Activated CD4-positive, CD25-positive, alpha-beta regulatory T cell (primary cell): ENCODE measurements at places on chromosomes 7 and 10.

DNA sequence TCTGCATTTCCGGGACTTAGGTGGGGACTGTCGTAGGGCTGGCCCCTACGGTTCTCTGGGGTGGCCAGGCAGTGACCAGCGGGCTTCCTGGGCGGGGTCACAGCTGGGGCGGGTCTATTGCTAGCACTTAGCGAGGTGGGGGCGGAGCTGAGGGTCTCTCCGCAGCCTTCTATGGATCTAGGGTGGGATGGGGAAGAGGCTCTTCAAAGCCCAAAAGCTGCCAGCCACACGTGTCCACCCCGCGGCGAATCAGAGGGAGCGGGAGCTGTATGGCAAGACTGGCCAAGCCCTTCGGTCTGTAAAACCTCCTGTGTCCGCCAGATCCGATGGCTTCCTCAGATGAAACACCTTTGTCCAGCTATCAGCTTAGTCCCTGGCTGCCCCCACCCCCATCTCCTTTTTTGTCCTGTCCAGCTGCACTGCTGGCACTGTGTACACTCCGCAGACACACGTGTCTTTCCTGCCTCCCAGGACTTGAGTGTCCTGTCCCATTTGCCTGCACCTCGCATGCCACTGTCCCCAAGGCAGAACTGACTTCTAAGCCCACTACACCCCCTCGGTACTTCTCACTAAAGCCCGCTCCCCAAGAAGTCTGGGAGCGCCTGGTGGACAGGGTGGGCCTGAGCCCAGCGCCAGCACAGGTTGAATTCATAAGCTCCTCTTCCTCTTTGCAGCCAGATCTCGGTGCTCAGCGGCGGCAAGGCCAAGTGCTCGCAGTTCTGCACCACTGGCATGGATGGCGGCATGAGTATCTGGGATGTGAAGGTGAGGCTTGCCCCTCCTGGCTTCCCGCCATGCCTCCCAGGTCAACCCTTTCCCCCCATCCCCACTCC is 14.8 kb downstream of the PDAP1 start:
- no peak for DNase-seq

DNA sequence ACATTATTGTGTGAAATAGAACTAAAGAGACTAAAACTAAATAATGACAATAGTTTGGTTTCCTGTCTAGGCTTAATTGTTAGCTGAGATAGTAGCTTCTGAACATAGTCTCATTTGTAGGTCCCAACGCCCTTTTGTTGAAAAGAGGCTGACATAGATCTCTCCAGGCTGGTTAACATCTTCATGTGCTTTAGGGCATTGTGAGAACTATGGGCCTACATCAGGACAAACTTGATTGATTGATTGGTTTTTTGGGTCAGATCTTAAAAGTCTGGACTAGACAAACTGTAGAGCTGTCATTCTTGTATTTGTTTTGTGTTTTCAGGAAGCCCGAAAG is 869 bp downstream of the CHCHD1 start:
- no peak for DNase-seq

- no peak for DNase-seq
These were observed 93.4 kb upstream of the PARD3 start for GRCh38 chr10:34908481-34908880.

- DNase-seq = no peak
These were observed at the start of gene FGFBP3 for GRCh38 chr10:91909117-91909677. TSS of gene FGFBP3 (minus strand) at chr10:91909486. CDS start at chr10:91908969, 517 bp downstream.

DNA sequence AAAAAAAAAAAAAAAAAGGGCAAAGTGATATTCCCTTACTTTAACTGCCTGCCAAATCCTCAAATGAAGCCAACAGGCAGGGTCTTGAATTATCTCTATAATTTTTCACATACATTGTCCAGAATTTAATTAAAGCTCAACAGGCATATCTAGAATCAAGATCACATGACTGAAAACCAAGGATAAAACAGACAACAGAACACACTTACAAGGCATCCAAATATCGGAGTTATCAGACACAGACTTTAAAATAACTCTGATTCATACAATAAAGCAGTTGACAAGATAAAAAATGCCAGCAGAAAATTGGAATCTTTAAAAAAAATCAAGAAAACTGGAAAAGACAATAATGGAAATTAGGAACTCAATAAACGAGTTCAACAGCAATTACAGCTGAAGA is 10.7 kb downstream of the CYTH3 start:
- DNase-seq = no peak

DNA sequence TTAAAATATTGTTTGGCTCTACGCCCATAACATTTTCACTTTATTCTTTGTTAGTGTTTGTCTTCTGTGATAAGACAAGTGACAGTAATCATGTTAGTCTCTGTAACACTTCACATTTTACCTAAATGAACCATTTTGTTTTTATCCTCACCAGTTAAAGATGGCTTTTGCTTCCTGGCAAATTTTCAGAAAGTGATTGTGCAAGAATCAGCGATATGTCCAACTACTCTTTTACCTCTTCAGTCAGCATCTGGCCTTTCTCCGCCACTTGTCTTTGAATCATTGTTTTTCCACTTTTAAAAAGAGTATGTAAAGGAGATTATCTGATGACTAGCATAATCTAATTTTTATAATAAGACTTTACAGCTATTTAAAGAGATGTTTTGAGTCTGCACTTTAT is 3.5 kb downstream of the DGKB start:
- DNase-seq = no peak

DNA sequence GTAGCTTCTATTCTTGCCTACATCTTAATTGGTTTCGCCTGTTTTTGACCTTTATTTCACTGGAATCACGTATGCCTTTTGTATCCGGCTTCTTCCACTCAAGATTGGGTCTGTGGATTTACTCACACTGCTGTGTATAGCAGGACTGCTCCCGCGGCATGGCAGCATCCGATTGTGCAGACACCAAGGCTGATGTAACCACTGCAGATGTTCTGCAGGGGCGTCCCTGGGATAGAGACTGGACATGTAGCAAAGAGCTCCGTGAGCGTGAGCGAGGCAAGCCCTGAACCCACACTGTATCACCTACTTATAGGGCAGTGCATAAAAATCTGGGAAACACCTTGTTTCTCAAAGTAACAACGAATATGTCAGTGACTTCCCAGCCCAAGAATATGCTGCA is 11.4 kb upstream of the IDI2 start:
- no peak for DNase-seq

DNA sequence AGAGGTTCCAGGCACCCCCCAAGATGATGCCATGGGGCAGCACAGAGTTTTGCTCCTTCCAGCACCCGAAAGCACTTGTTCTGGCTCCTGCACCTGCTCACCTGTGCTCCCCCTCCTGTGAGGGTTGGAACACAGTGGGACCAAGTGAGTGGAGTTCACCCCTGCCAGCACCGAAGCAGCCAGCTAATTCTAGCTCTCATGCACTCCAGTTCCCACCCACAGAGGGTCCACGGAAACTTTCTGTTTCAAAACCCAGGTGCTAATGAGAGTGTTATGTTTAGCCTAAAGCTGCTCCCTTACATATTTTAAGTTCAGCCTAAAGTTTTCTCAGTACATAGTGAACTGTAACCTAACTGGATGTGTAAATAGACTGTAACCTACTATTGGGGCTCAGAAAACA is 42.6 kb upstream of the SLC35G1 start:
- DNase-seq = no peak

DNA sequence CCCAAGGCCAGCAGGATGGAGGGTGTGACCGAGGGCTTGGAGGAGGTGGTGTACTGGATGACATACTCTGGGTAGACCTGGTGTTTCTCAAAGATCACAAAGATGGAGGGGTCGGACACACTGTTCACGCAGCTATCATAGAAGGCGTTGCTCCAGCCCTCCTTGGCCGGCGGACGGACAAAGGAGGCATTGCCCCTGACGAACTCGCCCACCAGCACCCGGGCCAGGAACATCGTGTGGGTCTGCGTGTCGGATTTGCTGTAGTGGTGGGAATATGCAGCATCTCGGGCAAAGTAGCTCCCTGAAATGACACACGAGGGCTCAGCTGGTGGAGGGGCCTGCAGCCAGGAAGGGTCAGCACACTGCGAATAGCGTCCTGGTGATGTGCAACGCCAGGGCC is 38.2 kb downstream of the PARP12 start:
- no peak for DNase-seq

GRCh38 chr10:43304687-43305333 is 37.9 kb upstream of the RASGEF1A start:
- DNase-seq = peak; percentile 12

- no peak for DNase-seq
These were observed 338.9 kb upstream of the MBL2 start for GRCh38 chr10:53111529-53111928.

DNA sequence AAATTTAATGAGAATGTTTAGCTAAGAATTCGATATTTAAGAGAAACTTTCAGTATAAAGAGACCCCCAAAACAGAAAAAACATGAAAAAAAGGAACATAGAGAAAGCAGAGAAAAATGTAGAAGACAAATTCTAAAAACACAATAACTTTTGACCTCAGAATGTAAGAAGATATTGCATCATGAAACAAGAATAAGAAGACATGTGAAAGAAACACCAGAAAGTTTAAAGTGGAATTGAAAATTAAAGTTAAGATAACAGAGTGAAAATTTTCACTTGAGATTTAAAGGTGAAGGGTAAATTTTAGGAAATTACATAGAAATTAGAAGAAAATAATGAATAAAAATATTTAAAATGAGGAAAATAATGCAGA is 78.2 kb upstream of the FAM3C start:
- DNase-seq = no peak

DNA sequence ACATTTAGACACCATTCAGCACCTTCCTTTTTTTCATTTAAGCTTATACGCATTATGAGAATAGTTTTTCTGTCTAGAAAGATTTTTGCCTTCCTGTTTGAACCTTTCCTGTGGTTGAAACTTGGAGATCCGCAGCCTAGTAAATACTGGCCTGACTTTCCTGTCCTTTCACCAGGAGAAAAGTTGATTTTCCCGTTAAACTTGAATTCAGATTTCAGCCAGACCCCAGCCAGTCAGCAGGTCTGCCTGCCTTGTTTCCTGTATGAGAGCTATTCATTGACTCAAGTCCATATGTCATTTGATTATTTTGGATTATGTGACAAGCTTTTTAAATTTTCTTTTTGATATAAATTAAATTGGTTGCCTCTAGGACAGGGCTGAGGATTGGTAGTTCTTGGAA is 71.5 kb downstream of the EVX1 start:
- DNase-seq = no peak

- DNase-seq = no peak
These were observed 263.1 kb downstream of the RPS24 start for GRCh38 chr10:78296785-78297184.

DNA sequence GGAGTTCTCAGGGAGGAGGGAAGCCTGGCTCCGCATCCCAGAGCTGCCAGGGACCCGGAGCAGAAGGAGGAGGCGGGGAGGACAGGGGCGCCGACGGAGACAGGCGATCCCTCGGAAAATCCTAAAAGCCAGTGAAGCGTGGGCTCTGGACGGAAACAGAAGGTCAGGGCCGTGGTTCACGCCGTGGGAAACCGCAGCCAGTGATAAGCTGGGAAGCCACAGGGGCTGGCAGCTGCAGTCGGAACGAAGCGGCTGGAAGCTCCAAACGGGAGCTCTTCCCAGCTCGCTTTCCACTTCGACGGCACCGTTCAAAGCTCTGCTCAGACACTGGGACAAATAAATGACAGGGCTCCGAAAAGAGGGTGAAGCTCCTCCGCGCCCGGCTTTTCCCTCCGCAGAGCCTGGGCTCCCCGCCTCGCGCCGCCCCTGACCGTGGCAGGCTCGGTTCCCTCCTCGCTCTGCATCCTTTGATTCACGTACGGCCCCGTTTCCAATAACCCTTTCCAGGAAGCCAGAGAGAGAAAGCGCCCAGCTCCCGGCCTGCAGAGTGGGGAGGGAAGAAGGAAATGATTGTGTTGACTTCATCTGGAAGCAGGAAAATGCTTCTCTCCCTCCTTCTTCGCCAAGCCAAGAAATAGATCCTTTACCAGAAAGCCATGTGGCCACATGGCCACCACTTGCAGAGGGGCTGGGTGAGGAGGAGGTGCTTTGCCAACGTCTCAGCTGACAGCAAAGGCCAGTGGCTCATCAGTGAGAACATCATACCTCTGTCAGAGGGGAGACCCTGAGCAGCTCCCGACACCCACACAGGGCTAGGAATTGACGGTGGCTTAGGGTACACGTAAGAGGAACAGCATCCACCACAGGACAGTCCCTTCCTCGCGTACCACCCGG is 57.4 kb downstream of the ADRB1 start:
- DNase-seq = no peak

- DNase-seq = no peak
These were observed 680.6 kb upstream of the MBL2 start for GRCh38 chr10:53453196-53453595.

DNA sequence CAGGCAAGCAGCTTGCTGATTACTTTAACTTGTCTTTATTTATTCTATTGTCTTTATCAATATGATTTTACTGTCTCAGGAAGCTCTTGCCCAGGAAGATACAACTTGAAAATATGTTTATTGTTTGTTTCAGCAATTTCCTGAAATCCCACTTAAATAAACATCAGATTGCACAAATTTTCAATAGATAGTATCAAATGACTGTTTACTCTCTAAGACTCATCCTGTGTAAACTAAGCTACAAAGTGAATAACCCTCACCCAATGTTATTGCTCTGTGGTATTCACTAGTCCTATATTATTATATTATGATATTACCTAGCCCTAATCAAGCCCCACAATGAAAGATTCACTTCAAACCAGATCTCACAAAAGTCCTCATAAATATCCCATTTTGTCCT is 130.4 kb upstream of the HPS1 start:
- DNase-seq = no peak

GRCh38 chr7:100189061-100189460 is 11.3 kb downstream of the STAG3 start:
- DNase-seq = no peak

DNA sequence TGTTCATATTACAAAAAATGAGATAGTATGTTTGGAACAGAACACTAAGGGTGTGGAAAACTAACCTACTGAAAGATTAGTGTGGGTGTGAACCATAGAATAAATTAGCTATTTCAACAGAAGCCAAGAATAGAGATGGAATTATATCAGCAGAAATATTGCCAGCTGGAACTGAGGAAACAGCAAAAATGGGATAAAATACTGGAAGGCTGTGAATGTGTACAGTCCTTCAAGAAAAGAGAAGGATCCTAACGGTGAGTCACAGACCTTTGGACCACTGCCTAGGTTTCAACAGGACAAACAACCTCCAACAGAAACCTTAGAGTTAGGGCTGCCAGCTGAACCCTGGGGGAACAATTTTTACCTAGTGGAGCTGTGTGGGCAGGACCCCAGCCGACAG is 395.0 kb downstream of the ZWINT start:
- no peak for DNase-seq

DNA sequence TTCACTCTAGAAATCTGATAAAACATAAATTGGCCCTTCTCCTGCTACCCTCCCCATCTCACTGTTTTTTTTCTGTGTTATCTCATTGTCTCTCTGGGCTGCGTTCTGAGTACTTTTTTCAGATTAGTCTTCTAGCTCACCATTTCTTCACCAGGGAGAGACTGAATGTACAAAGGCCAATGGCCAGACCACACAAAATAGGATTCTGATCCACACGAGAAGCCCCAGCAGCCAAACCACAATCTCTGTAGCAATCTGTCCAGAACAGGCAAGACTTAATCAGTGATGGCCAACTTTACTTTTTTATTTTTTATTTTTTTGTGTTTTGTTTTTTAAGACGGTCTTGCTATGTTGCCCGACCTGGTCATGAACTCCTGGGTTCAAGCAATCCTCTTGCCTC is 55.9 kb upstream of the PAPSS2 start:
- DNase-seq = no peak
